Head of caudate nucleus (tissue), 42 donors: ENCODE measurements at places on chromosomes 1 and 21.

DNA sequence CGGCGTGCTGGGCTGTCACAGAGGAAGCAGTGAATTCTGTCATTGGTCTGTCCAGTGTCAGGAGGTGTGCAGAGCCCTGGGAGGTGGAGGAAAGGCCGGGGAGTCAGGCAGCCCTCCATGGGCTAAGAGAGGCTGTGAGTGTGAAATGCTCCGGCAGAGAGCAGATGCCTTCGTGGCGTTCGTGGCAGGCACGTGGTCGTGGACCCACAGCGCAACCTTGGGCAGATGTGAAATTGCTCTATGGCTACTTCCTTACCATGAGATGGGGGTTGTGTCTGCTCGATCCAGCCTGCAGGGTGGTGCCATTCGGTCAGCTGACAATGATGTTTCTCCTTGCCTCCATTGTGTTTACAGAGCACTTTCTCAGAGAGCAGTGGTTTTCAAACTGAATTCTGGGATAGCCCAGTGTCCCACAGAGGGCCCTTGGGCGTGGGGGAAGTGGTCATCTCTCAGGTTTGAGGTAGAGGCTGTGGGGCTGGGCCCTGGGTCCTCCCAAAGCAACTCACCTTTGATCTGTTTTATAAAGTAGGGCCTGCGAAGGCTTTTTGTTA, 27.9 kb downstream of the TNFRSF1B start:
- DNase-seq: no peak

GRCh38 chr1:150309758-150310508, 11.4 kb upstream of the PRPF3 start:
- no peak for DNase-seq

- peak; percentile 5 for DNase-seq
Observed at GRCh38 chr1:24910751-24911650, 19.1 kb downstream of the RUNX3 start.

GRCh38 chr1:46301808-46302640, 1.4 kb downstream of the LRRC41 start:
- peak; percentile 8 for DNase-seq

DNA sequence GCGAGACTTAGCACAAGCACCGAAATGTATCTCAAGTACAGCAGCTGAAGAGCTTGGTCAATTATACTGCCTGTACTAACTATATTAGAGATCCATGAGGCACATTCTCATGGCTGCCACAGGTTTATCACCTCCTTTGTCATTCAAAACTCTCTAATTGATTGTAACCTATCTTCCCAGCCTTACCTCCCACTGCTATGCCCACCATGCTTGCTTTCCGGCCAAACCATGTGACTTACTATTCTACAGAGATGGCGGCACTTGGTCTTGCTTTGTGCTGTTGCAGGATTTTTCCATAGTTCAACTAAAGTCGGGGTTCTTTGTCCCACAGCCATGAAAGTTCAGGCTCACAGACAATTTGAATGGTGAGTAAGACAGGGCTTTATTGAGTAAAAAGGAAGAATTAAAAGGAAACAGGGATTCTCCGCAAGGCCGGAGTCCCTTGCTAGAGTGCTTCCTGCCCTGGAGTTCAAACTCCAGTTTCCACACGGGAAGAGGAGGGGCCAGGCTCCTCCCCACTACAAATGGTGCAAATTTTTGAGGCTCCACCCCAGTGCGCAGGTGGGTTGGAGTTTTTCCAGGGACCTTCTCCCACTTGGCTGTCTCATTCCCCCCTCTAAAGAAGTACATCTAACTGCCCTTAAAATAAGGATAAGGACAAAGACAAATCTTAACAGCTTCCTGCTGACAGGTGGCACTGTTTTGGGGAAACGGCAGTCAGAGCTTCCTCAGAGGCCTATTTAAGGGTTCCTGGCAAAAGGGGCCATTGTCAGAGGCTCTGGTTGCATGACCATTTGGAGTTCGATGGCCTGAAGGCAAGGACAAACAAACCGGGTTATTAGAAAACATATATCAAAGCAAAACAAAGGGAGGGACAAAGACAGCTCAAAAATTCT, 28.7 kb downstream of the FMO2 start:
- DNase-seq: no peak

- DNase-seq: no peak
Observed at GRCh38 chr1:196373798-196374197, 234.4 kb downstream of the KCNT2 start.
